Urothelium cell line (cell line): ENCODE measurements at places on chromosomes 7 and 10.

DNA sequence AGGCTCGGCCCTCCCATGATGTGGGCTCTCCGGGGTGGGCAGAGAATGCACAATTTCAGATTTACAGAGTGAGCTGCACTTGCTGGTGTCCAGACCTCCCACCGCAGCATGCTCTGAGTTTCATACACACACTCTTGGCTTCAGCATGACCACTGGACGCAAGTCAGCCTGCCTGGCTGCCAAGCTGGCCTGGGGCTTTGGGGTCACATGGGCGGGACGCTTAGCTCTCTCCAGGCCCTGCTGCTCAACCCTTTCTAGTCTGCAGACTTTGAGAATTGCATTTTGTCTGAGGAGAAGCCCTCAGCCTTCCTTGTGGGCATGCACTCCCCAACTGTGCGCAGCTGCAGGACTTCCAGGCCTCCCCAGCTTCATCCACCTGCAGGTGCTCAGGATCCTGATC lies 5.7 kb downstream of the CYP2E1 start:
- no peak for DNase-seq

DNA sequence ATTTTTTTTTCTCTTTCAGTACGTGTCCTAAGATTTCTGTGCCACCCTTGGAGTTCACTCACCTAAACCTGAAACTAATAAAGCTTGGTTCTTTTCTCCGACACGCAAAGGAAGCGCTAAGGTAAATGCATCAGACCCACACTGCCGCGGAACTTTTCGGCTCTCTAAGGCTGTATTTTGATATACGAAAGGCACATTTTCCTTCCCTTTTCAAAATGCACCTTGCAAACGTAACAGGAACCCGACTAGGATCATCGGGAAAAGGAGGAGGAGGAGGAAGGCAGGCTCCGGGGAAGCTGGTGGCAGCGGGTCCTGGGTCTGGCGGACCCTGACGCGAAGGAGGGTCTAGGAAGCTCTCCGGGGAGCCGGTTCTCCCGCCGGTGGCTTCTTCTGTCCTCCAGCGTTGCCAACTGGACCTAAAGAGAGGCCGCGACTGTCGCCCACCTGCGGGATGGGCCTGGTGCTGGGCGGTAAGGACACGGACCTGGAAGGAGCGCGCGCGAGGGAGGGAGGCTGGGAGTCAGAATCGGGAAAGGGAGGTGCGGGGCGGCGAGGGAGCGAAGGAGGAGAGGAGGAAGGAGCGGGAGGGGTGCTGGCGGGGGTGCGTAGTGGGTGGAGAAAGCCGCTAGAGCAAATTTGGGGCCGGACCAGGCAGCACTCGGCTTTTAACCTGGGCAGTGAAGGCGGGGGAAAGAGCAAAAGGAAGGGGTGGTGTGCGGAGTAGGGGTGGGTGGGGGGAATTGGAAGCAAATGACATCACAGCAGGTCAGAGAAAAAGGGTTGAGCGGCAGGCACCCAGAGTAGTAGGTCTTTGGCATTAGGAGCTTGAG lies at the start of gene CFTR:
TSS of gene CFTR (plus strand) at position 801 of the 830 bp plus-strand sequence. CDS start 70 bp downstream, outside the sequence.
- DNase-seq = no peak

GRCh38 chr10:9091530-9092093 lies 1037.1 kb downstream of the GATA3 start:
- DNase-seq = no peak

DNA sequence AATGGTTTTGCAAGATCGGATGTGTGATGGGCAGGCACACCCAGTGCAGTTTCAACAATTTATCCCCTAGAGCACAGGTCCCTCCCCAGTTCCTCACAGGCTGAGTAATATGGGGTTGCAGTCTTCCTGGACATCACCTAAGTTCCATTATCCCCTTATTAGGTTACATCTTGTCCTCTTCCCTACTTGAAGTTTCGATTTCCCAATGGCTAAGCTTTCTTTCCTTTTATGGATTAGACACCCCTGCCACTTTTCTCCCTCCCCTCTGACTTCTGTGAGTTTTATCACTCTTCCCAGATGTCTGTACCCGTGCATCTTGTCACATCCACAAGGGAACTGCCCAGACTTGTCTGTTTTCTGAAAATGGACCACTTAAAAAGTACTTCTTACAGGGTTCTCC lies 2.4 kb upstream of the NIPSNAP2 start:
- no peak for DNase-seq

GRCh38 chr7:31874631-31875386 lies 187.8 kb downstream of the PPP1R17 start:
- no peak for DNase-seq

GRCh38 chr7:142481548-142481947 lies 223.7 kb upstream of the PRSS58 start:
- DNase-seq = no peak

DNA sequence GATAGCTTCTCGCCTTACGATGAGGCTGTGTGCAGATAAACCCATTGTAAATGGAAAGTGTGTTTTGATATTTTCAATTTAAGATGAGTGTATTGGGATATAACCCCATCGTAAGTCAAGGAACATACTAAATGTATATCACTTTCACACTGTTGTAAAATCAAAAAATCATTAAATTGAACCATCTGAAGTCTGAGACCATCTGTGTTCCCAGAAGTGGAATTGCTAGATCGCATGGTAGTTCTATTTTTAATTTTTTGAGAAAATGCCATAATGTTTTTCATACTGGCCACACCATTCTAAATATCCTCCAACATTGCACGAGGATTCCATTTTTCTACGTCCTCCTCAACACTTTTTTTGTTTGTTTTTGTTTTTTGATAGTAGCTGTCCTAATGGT lies 209.1 kb upstream of the MTPN start:
- no peak for DNase-seq

GRCh38 chr7:7490003-7490402 lies 45.7 kb downstream of the COL28A1 start:
- DNase-seq = no peak

DNA sequence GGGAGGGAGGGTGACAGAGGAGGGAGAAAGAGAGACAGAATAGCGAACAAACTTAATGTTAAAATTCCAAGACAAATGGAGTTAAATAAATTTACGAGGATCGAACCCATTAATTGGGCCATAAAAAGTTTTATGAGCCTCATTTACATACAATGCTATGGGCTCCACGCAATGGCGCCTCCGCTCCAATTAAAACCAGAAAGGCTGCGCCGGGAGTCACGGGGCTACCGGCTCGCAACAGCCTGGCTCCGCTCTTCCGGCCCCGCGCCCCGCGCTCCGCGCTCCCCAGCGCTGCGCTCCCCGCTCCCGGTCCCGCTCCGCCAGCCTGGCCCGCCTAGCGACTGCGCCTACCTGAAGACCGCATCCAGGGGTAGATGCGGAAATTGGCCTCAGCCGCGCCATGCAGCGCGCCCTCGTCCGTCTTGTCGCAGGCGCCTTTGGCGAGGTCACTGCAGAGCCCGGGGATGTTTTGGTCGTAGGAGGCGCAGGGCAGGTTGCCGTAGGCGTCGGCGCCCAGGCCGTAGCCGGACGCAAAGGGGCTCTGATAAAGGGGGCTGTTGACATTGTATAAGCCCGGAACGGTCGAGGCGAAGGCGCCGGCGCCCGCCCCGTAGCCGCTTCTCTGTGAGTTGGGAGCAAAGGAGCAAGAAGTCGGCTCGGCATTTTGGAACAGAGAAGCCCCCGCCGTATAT lies 513 bp downstream of the HOXA7 start:
- no peak for DNase-seq

GRCh38 chr7:18610331-18610948 lies 114.9 kb downstream of the HDAC9 start:
- peak; percentile 27 for DNase-seq

- no peak for DNase-seq
Observed at GRCh38 chr10:133375357-133376115, 2.4 kb upstream of the ECHS1 start.

- DNase-seq = no peak
Observed at GRCh38 chr10:32751582-32751981, 206.4 kb downstream of the ITGB1 start.
